ENCODE measurements at places on chromosomes 13 and 19.

GRCh38 chr13:74978591-74978990, 503.4 kb downstream of the TBC1D4 start:
- DNase-seq, result no peak

GRCh38 chr19:7386308-7386707, 37.6 kb downstream of the ARHGEF18 start:
- DNase-seq, result no peak

DNA sequence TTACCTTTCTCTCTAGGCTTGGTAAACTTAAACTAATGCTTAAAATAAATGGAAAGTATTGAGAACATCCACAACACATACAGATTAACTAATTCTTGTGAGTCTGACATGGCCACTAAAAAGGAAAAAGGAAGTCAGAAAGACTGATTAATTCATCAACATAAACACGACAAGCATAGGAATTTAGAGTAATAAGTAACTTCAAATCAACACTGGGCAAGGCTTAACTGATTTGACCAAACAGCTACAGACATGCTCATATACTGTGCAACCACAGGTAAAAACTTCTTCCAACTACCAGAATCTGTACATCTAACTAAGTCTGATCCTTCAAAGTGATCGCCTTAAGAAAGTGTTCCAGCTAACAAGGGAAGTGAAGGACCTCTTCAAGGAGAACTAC, 20.5 kb downstream of the UGGT2 start:
- no peak for DNase-seq

DNA sequence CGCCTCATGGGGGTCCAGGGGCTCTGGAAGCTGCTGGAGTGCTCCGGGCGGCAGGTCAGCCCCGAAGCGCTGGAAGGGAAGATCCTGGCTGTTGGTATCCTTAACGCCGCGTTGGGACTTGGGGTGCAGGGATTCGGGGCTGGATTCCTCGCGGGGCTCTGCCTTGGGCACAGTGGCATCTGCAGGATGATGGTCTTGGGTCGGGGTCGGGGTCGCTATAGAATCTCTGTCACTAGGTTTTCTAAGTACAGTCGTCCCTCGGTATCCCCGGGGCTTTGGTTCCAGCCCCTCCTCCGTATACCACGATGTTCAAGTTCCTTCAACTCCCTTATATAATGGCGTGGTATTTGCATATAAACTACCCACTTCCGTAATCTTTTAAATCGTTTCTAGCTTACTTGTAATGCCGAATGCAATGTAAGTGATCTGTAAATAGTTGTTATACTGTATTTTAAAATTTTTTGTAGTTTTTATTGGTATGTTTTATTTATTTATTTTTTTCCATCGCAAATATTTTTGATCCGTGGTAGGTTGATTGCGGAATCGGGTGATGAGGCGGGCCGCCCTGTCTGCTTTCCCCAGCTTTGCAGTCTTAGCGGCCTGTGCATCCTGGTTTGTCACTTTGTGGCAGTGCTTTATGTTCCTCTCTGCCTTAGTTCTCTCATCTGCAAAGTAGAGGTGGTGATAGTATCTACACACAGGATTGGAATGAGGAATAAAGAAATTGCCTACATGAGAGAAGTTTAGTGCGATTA, 606 bp downstream of the ERCC5 start:
- DNase-seq, result peak; percentile 3

DNA sequence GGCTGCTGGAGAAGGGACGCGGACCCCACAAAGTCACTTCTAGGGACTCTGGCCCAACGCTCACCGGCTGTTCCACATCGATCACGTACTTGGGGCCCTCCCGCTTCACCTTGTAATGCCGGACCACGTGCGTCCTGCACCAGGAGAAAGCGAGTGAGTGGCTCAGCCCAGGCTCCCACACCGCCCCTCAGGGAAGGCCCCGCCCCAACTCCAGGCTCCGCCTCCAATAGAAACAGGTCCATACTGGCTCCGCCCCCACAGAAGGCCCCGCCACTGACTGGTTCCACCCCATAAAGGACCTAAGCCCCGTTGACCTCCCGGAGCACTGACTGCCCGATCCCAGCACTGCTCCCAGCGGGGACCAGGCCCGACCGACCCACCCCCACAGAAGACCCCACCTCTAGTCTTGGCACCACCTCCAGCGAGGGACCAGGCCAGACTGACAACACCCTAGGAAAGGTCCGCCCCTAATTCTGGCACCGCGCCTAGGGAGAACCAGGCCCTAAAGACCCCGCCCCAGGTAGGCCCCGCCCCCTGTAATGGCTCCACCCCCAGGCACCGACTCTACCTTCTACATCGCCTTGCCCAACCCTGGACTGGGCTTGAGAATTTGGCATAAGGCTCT, 11.3 kb downstream of the STAP2 start:
- no peak for DNase-seq

- DNase-seq, result no peak
These were observed 154.6 kb downstream of the FLT1 start for GRCh38 chr13:28340272-28340793.

GRCh38 chr19:46080561-46080960, 39.8 kb upstream of the IGFL4 start:
- no peak for DNase-seq

- DNase-seq, result no peak
These were observed 57.9 kb downstream of the LNX2 start for GRCh38 chr13:27562457-27562856.

DNA sequence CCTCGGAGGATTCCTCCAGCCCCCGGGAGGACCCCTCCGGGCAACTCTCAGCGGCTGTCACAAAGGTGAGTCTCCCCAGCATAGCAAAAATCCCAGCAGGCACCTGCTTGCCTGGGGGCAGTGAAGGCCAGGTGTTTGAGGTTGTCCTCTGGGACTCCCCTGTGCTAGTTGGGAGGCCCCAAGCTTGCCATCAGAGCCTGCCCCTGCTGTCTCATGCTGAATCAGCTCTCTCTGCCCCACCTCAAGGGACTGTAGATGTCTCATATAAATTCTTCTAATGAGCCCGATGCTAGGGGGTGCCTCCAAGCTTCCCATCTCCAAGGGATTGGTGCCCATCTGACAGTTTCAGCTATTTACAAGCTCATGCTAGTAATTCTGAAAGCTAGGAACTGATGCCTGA, 53.6 kb downstream of the NWD1 start:
- DNase-seq, result no peak

GRCh38 chr13:23660249-23660648, 90.0 kb downstream of the TNFRSF19 start:
- DNase-seq, result no peak

- no peak for DNase-seq
These were observed 71.0 kb downstream of the RASL11A start for GRCh38 chr13:27341616-27342015.

DNA sequence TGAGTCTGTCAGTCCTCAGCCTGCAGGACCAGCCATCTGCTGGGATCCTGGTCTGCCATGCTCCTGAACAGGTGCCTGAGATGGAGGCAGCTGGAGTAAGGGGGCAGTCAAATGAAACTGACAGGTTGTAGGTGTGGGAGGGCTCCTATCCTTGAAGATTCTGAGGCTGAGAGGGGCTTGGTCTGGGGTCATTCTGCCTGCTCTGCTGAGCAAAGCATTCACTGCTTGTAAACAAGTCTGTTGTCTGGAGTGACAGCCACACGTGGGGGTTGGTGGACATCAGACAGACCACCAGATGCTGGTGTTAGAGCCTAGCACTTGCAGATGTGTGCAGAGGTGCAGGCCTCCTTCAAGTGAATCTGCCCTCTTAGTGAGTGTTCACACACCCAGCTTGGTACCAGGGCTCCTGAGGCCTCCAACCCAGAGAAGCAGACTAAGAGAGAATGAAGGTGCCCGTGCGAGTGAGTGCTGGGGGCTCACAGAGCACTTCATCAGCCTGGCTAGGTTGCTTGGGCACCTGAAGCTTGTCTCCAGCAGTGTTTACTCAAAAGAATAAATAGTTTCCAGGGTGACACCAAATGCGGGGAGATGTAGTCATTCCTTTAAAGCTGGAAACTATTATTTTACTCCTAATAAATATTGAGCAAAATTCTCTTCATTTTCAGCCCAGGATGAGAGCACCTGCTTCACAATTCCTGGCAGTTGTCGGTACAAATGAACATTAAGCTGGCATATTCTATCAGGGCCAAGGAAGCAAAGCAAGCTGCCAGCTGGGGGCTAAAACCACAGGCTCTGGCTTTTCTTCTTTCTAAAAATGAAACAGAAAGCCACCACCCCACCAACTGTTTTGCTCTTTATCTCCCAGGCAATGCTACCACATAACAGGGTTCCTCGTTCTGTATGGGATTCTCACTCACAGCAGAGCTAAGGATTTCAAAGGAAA, 82.3 kb downstream of the RNASEH2B start:
- no peak for DNase-seq

GRCh38 chr13:112586334-112586960, 1.5 kb downstream of the TUBGCP3 start:
- DNase-seq, result no peak

DNA sequence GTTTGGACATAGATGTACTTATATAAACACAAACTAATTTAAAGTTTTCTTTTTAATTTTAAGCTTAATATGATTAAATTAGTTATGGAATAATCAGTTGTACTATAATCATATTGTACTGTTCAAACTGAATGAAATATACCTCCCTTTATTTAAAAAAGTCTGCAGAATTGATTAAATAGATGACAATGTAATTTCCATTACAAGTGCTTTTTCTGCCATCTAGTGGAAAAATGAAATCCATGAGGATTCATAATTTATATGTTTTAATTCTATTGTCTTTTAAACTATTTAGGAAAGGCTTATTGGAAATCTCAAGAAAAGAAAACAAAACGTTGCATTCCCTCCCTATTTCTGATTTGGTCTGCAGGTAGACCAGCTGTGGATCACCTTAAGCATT, 30.9 kb downstream of the MZT1 start:
- no peak for DNase-seq

- DNase-seq, result no peak
These were observed 2.4 kb downstream of the KLF16 start for GRCh38 chr19:1860821-1861598.

GRCh38 chr13:44309794-44310757, 63.5 kb upstream of the SERP2 start:
- no peak for DNase-seq

DNA sequence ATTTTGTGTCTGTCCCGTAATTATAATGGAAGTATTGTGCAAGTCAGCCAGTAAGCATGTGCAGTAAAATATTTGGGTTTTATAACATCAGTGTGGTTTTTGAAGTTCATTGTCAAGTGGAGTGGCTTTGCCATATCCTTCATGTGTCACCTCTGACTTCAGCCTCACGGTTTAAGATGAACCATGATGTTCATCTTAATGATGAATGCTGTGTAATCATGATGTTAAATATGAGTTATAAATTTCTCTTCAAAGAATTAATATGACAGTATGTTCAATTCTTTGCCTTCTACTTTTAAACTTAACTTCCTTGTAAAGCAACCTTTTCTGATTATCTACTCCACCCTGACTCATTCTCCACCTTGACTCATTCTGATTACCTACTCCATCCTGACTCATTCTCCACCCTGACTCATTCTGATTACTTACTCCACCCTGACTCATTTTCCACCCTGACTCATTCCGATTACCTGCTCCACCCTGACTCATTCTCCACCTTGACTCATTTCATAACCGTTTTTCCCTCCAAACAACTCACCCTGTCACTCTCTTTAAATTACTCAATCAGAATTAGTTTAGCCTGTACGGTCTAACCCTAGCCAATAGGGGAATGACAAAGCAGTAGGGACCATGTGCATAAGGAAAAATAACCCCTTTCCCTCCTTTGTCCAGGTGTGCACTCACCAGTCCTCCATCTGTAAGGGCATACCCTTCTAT, 50.3 kb upstream of the ANKRD10 start:
- no peak for DNase-seq

DNA sequence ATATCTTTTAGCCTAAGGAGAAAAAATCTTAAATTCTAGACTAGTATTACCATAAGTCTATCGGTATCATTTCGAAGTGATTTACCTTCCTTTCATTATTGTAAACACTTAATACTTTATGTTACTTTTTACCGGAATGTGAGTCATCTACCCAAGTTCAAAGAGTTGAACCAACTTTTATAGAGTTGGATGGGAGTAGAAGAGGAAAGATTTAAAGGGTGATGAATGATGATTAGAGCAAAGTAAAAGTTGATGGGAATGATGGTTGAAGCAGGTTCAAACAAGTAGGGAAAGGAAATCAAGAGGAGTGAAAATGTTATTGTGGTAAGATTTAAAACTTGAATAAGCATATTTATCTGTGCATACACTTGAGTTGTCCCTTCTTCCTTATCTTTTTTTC, 11.3 kb upstream of the LPAR6 start:
- no peak for DNase-seq

GRCh38 chr19:1780272-1780958, 27.1 kb downstream of the ONECUT3 start:
- DNase-seq, result no peak

DNA sequence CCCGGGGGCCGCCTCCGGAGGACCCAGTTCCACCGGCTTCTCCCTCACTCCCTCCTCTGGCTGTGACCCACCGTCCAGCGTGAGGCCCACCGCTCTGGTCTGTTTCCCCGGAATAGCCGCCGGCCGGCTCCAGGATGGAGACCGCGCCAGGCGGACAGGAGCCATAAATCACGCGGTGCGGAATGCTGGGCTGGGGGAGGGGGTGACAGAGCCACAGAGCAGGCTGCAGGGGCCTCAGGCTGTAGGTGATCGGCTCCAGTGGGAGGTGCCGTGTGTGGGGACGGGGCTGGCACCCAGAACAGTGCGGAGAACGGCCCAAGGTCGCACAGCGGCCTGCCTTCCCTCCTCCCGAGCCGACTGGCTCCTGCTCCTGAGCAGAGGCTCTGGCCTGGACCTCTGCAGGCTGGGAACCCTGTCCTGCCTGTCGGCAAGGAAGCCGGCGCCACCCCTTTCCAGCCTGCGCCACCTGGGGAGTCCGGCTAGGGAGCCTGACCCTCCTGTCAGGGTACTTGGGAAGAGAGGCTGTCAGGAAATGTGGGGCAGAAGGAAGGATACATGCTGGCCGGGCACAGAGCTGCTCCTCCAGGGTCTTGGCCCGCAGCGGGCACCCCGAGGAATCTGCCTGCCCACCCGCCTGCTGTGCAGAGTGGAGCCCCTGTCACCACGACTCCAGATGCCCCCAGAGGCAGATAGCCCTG, 8.3 kb downstream of the PIAS4 start:
- no peak for DNase-seq

GRCh38 chr19:6828306-6828697, 55.8 kb downstream of the VAV1 start:
- no peak for DNase-seq

DNA sequence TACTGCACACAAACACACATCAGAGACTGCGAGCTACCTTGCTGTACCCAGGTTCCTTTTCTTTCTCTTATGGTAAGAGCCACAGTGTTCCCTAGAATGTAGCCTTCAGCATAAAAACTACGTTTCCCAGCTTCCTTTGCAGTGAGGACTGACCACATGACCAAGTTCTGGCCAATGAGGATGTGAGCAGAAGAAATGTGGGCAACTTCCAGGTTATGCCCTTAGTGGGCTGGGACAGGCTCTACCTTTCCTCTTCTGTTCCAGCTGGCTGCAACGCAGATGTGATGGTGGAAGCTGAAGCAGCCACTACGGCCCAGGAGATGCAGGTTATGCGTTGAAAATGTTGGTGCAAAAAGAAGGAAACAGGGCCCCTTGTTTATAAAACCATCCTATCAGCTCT, 27.5 kb downstream of the VRK3 start:
- DNase-seq, result no peak

- no peak for DNase-seq
These were observed 6.6 kb downstream of the ZBTB7A start for GRCh38 chr19:4059891-4060620.

Measured in NCI-H1417 treated with DMSO at 0.1 percent for 48 hours (cell line).